ENCODE measurements at places on chromosomes 1 and 21. TPM values are rescaled to one million over a fixed set of nuclear protein-coding genes. Genes with fewer than 3 reads are reported as not detected.

GRCh38 chr1:106515375-106515774 is 541.1 kb upstream of the PRMT6 start:
- no peaks in the 10 kb centered on the region for H3K27me3 ChIP-seq
- H3K36me3 ChIP-seq = no peaks in the 10 kb centered on the region
- H3K4me3 ChIP-seq = no peak overlapping the region
- no peak for DNase-seq

- DNase-seq = peak; percentile 73
- no peak overlapping the region for H3K4me3 ChIP-seq
- H3K27me3 ChIP-seq = no peaks in the 10 kb centered on the region
These were observed 24.8 kb upstream of the RNF19B start for GRCh38 chr1:32989160-32990050.

DNA sequence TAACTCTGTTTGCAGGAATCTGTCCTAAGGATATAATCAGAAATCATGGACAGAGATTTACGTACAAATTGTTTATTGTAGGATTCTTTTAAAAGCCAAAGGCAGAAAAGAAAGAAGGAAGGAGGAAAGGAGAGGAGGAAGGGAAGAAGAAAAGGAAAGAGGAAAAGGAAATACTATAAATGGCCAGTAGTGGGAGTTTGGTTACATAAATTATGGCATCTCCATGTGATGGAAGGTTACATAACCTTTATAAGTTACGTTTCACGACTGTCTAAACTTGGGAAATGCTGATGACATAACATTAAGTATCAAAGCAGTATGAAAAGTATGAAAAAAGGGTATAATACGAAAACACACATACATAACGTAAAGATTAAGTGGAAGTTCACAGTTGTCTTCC is 39.0 kb downstream of the SMYD2 start:
- H3K36me3 ChIP-seq = no peaks in the 10 kb centered on the region
- DNase-seq = no peak

DNA sequence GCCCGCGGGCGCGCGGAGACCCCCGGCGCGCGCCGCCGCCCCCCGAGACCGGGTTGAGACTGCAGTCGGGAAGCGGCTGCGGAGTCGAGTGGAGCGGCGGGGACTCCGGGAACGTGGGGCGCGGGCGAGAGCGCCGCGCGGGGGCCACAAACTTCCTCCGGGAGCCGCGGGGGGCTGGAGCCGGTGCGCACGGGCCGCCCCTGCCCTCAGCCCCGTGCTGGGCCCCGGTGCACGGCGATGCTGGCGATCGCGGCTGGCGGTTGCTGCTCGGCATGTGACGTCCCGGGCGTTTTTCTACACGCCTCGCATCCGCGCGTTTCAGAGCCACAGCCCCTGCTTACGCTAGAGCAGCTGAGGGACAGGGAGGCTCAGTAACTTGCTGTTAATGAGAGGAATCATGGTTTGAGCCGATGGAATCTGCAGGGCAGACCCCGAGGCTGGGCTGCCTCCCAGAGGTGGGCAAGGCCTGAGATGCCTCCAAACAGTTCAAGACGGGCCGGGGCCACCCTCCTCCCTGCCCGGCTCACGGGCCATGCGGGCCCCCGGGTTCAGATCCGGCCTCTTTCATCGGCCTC is 520 bp downstream of the TMEM201 start:
- H3K27ac ChIP-seq = peak overlapping the region; percentile 77
- peaks cover 5% of the 10 kb centered on the region for H3K36me3 ChIP-seq

- no peaks in the 10 kb centered on the region for H3K27me3 ChIP-seq
- no peak for DNase-seq
- H3K27ac ChIP-seq = no peak overlapping the region
- no peak overlapping the region for H3K4me3 ChIP-seq
- H3K36me3 ChIP-seq = no peaks in the 10 kb centered on the region
- H3K4me1 ChIP-seq = no peaks in the 10 kb centered on the region
These were observed 369.6 kb downstream of the RYR2 start for GRCh38 chr1:237411621-237412020.

DNA sequence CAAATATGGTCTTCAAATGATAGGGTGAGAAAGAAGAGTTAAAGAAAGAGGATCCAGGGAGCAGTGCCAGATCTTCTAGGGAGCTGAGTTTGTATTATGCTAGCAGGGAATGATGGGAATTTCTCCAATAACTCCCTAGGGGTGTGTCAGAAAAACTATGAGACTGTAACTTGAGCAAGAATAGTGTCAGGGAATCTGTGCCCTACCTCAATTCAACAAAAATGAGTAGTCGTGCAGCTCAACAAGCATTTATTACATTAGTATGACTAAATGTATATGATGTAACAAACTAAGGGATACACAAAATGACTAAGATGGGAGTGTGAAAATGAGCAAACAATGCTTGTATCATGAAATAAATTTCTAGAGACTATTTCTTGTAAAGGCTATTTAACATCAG is 24.2 kb downstream of the SPAG17 start:
- no peak overlapping the region for H3K27ac ChIP-seq
- H3K36me3 ChIP-seq = no peaks in the 10 kb centered on the region
- no peak for DNase-seq
- H3K27me3 ChIP-seq = no peaks in the 10 kb centered on the region

- no peak overlapping the region for H3K27ac ChIP-seq
- H3K4me3 ChIP-seq = no peak overlapping the region
- H3K27me3 ChIP-seq = no peaks in the 10 kb centered on the region
- H3K36me3 ChIP-seq = no peaks in the 10 kb centered on the region
- no peak for DNase-seq
These were observed 407.1 kb downstream of the LMO4 start for GRCh38 chr1:87735750-87736149.

DNA sequence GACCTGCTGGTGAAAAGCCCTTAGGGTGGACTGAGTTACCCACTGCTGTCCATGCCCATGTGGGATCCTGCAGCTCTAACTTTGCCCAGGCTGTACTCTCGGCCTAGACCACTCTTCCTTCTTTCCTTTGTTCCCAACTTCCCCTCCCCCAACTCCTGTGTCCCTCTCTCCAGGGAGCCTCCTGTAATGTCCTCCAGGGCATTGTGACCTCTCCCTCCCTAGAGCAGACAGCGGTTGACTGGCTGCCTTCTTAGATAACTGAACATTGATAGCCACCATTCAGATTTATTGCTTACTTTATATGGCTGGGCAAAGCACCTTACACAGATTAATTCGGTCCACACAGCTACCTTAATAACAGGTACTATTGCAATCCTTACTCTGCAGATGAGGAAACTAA is 5.0 kb downstream of the RUNX1 start:
- no peaks in the 10 kb centered on the region for H3K4me1 ChIP-seq
- no peaks in the 10 kb centered on the region for H3K27me3 ChIP-seq
- H3K36me3 ChIP-seq = no peaks in the 10 kb centered on the region
- no peak for DNase-seq
- no peak overlapping the region for H3K27ac ChIP-seq
- no peak overlapping the region for H3K4me3 ChIP-seq

DNA sequence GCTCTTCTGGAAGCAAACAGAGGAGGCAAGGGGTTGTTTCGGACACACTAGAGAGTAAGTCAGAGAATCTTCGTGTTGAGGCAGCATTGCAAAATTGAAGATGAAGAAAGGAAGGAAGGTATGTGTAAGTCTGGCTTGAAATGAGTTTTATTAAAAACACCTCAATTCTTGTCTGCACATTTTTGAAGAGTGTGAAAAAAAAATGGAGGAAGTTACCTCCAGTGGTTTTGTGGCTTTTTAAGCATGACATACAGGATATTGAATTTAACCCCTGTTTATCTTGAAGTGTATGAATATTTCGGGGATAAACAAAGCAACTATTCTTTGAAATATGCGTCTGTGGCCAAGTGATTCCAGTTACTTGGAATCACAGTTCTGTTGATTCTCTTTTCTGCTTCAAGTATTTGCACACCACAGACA is 203.2 kb upstream of the SGIP1 start:
- H3K27ac ChIP-seq = peak overlapping the region; percentile 80
- no peaks in the 10 kb centered on the region for H3K27me3 ChIP-seq
- no peak overlapping the region for H3K4me3 ChIP-seq
- no peak for DNase-seq
- H3K36me3 ChIP-seq = no peaks in the 10 kb centered on the region

GRCh38 chr1:3068564-3069431 is at the start of gene PRDM16:
Gene PRDM16, plus strand, starts transcription at chr1:3069203. Its CDS starts 57 bp downstream, at chr1:3069260.
- peak within 1 kb of the TSS; percentile 58 for H3K4me3 ChIP-seq
- H3K4me1 ChIP-seq = no peaks in the 10 kb centered on the region
- DNase-seq = no peak
- no peaks in the 10 kb centered on the region for H3K36me3 ChIP-seq
- peak within 1 kb of the TSS; percentile 97 for H3K27ac ChIP-seq
- no peaks in the 10 kb centered on the region for H3K27me3 ChIP-seq

DNA sequence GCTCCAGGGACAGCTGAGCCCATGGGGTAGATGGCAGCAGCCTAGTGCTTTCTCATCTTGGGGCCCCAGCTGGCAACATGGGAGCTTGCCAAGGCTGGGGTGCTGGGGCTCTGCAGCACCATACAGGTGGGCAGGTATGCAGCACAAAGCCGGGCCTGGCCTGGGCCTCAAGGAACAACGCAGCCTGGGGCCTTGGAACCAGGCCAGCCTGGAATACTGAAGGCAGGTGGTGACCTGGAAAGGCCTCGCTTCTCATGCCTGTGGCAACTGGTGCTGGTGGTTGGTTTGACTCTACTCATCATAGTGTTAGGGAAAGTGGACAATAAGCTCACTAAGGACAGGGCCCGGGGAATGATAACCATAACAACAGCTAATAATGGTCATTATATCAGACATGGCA is 27.0 kb upstream of the SDHB start:
- H3K4me3 ChIP-seq = no peak overlapping the region
- H3K4me1 ChIP-seq = no peaks in the 10 kb centered on the region
- H3K36me3 ChIP-seq = peaks cover 5% of the 10 kb centered on the region
- no peak overlapping the region for H3K27ac ChIP-seq
- DNase-seq = no peak
- H3K27me3 ChIP-seq = no peaks in the 10 kb centered on the region

DNA sequence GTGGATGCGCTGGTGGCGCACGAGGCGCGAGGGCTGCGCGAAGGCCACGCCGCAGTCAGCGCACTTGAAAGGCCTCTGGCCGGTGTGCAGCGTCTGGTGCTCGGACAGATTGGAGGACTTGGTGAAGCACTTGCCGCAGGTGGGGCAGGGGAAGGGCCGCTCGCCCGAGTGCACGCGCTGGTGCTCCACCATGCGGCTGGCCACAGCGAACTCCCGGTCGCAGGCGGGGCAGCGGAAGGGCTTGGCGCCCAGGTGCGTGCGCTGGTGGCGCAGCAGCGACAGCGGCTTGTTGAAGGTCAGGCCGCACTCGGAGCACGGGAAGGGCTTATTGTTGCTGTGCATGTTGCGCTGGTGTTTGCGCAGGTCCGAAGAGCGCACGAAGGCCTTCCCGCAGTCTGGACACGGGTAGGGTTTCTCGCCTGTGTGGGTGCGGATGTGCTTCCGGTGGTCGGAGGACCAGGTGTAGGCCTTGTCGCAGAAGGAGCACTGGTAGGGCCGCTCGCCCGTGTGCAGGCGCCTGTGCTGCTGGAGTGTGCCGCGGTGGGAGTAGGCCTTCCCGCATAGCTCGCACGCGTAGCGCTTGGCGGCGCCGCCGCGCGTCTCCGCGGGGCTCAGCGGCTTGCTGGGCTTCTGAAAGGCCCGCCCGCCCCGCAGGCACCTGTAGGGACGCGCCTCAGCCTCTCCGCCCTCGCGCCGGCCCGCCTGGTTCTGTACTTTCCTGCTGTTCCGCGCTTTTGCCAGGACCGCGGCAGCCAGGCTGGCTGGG is 4.7 kb downstream of the ZNF648 start:
- DNase-seq = no peak
- H3K36me3 ChIP-seq = no peaks in the 10 kb centered on the region
- H3K4me1 ChIP-seq = no peaks in the 10 kb centered on the region
- no peak overlapping the region for H3K4me3 ChIP-seq

DNA sequence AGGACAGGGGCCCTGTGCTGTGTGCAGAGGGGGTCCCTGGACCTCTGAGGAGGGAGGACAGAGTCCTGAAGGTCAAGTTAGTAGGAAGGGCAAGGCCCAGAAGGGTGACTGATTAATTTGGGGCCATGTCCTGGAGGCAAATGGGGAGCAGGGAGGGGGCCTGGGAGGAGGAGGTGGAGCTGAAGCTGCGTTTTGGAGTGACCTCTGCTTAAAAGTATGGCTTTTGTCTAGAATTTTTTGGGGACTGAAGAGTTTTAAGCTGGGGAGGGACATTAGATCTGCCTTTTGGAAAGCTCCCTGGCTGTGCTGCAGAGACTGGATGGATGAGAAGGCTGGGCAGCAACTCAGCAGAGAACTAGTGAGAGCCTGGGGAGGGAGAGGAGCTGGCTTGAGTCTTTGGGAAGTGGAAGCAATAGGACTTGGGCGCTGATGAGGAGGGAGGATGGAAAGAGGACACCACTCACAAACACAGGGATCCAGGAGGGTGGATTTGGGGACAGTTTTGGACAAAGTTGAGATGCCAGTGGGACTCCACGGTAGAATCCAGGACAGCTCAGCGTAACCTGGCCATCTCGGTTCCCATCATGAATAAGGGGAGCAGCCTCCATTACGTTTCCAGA is 52.9 kb downstream of the ACBD3 start:
- no peaks in the 10 kb centered on the region for H3K36me3 ChIP-seq
- DNase-seq = no peak
- no peak overlapping the region for H3K27ac ChIP-seq
- no peaks in the 10 kb centered on the region for H3K4me1 ChIP-seq
- no peaks in the 10 kb centered on the region for H3K27me3 ChIP-seq

DNA sequence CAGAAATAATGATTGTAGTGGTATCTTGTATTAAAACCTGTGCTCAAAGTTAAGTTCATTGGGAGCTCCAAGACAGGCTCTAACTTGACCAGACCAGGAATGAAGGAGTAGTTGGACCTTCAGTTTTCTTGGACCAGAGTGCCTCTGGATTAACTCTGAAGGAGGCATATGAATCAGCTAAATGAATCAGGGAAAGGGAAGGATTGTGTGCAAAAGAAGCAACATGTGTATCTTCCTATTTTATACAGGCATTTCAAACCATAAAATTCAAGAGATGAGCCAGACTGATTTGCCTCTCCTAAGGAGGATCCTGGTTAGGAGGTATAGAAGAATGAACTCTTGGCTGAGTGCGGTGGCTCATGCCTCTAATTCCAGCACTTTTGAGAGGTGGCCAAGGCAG is 71.4 kb downstream of the CC2D1B start:
- peaks cover 21% of the 10 kb centered on the region for H3K36me3 ChIP-seq
- H3K4me3 ChIP-seq = no peak overlapping the region
- no peak for DNase-seq

The HCRTR1 gene
- 0.21 TPM for total RNA-seq
